Fibroblast of pulmonary artery (primary cell): ENCODE measurements at places on chromosomes 5 and 9.

GRCh38 chr5:163259495-163259894 is 177.9 kb upstream of the CCNG1 start:
- no peak for DNase-seq

DNA sequence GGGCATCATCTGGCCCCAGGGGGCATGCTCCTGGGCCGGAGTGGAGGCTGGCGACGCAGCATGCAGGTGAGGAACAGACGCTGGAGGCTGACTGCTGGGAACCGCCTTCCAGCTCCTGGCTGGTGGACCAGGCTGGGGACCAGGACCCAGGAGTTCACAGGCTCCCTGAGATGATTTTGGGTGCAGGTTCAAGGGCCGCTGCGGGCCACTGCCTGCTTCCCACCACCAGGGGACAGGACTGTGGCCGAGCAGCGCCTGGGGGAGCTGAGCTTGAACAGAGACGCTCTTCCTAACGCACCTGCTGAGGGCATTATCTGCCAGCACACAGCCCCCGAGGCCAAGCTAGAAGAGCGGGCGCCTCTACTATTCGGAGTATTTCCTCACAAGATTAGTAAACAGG is 132.1 kb upstream of the RAPGEF1 start:
- no peak for DNase-seq

- DNase-seq = no peak
Measured at GRCh38 chr5:84017523-84018172, 297.0 kb upstream of the HAPLN1 start.

DNA sequence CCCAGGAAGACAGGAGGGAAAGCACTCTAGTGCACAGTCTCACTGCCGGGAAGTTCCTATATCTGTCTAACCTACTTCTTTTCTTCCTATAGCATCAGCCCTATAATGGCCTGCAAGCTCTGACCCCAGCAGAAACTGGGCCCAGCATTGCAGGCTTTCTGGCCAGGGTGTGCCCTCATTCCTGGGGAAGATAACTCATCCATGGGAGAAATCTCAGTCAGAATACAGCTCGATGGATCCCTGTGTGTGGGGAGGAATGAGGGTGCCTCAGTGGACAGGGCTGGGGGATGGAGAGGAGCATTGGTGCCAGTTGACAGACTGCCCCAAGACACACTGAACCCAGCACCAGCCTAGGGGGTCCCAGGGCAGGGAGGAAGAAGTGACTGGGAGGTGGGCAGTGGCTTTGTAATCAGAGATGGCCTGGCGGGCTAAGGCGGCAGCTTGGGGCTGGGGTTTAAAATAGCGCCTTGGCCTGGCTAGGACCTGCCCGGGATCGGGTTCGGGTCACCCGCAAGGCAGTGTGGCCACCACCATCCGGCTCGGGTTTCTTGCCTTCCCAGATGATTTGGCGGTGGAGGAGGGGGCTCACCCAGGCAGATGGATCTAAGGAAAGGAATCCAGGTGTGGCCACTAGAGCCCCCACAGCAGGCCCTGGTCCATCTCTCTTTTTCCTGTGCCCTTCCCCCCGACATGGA is 7.6 kb upstream of the CXXC5 start:
- DNase-seq = no peak

DNA sequence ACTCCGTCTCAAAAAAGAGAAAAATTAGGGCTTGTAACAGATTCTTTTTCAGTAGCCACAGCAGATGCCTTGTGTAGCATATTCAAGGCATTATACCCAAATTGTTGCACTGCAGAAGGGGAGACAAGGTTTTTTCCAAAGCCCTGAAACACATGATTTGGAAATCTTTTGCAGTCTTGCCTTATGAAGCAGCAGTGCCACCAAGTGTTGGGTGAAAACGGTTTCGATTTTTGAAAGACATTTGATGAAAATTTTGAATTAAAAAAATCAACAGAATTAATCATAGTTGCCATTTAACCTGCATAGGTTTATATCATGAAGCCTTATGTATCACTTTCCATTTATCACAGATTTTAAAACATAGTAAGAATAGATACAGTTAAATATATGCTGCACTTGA is 479.5 kb downstream of the TAF11L14 start:
- peak; percentile 4 for DNase-seq

- no peak for DNase-seq
Measured at GRCh38 chr9:129879103-129879699, 43.9 kb downstream of the USP20 start.

DNA sequence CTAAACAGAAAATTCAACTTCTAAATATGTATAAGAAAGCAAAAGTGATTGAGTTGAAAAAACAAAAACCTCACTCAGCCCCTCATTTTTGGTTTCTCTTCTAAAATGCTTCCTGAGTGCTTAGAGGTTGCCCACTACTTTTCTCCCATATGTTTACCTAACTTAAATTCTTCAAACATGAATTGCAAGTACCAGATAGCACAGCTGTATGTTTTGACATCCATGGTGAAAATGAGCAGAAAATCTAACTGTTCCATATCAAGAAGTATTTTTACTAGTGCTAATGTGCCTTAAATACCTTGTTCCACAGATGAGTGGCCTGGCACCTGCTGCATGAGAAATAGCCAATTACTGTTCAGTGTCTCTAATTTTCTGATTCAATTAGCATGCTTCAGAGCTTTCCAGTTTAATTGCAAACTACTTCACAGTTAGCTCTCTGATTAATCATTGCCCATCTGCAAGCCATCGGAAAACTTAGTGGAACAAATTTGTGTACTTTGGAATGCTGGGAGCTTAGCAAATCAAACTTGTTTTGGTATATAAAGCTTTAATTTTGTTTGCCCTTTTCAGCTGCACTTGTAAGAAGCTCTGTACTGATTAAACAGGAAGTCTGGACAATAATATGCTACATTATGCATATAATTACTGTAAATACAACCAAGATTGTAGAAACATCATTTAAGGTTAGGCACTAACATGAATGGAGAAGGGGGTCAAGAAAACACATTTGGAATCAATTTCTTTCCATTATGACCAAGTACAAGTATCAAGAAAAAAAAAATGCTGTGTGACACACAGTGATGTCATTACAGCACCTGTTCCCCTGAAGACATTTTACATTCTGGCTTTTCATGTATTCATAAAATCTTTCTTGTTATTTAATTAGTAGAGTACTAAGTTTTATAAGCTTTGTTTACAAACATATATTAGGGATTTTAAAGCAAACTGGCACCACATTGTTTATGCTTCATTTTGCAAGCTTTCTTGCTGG is 65.6 kb downstream of the POU5F2 start:
- no peak for DNase-seq

DNA sequence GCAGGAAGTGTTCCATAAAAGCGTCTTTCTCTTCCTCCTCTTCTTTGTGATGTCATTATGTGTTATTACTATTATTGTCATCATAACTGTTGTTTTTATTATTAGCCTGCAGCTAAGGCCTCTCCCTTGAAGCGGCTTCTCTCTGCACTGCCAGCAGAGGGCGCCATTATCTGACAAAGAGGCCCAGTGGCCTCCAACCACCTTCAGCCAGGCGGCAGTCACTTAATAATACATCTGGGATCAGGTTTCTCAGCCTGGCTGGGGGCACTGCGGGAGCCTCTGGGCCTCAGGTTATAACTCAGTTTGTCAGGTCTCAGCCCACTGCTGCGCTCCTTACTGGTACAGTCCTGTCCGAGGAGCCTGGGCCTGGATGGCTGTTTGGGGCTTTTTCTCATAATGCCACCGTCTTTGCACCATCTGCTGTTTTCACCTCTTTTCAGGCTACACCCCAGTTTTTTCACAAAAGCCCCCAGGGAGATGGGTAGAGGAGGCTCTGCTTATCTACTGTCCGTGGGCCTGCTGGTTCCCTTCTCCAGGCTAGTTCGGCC is 281.9 kb downstream of the NSG2 start:
- peak; percentile 83 for DNase-seq

GRCh38 chr9:136723362-136723976 is 11.1 kb downstream of the DIPK1B start:
- no peak for DNase-seq

DNA sequence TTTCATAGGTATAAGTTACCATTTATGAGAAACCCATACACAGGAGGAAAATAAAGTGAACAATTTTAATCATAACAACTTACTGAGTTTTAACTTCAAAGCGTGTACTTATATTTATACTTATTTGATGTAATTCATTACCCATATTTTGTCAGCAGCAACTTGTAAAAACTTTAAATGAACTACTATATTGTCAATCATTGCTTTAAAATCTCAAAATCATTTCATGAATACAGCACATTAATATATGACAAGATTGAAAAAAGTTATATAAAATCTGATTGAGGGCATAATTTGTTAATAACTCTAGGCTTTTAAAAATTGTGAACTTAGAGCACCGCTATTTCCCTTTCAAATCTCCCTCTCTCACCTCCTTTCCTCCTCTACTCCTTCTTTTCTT is 573.1 kb downstream of the PDE4D start:
- no peak for DNase-seq

DNA sequence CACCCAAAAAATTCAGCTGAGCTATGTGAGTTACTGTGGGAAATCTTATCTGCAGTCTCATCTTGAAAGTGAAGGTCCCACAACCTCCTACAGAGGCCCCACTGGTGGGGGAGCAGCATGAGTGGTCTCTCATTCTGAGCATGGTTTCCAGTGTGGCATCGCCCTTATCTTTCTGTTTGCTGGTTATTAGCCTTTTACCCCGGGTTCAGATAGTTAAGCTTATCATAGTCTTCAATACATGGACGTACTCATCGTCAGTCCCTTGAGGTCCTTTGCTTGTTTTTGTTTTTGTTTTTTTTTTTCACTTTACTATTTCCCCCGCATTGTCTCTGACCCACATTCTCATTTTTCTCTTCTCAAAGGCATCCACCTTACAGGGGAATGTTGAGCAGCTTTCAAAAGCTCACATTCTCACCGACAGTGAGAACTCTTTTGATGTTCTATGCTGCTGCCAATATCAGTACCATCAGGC is 7.7 kb upstream of the HAVCR2 start:
- DNase-seq = no peak

DNA sequence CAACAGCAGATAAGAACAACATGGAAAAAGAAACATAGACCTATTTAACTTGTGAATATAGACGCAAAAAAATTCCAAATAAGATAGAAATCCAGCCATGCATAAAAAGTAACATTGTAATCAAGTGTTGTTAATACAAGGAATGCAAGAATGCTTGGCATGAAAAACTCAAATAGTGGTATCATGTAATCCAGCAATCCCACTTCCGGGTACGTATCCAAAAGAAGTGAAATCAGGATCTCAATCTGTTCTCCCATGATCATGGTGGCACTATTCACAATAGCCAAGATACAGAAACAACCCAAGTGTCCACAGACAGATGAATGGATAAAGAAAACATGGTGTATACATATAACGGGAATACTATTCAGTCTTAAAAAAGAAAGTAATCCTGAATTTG is 437.4 kb downstream of the ARHGEF28 start:
- DNase-seq = no peak

DNA sequence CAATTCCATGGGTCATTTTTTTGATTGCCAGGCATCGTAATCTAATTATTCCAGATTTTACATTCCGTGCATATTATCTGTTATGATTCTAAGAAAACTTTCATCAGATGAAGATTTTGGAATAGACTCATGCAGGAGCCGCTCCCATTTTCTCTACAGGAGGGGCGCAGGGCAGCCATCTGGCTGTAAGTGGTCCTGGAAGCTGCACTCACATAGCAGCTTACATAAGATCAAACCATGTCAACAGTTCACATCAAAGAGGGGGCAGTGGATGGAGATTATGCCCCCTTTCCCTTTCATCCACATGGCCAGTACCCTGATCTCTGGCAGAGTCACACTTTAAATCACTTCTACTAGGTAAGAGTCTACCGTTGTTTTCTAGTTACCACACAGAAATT is 73.3 kb upstream of the PCA3 start:
- DNase-seq = no peak

GRCh38 chr9:124831642-124832364 is 21.5 kb upstream of the WDR38 start:
- no peak for DNase-seq

DNA sequence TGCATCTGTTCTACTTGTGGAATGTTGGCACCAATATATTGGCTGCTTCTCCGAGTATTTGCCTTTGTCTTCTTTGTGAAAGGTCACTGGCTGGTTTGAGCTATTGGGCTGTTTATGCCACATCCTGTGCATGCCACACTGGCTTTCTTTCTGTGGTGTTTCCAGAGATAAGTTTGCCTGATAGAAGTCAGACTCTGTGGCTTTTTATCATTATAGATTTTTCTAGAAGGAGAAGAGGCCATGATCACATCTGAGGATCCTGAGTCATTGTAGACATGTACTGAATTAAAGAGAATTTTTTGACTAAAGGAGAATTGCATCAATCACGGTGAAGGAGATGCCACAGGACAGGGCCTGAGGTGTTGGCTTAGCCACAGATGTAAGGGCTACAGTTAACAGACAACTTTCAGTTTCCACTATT is 26.5 kb upstream of the CDKN2B start:
- DNase-seq = no peak

DNA sequence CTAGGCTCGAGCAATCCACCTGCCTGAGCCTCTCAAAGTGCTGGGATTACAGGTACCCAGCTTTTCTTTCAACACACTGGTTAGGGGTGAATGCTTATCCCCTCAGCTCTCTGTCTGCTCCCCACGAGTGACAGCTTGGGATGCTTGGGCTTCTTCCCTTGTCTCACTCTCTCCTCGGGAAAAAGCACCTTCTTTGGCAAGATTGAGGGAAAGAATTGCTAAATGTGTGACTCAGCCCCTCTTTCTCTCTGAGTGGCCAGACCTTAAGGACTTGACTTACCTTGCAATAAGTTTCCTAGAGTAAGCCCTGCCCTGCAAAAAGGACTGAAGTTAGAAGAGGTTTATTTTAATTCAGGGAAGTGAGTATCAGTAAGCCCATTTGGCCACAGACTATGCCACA is 68.1 kb upstream of the ERBIN start:
- DNase-seq = peak; percentile 33

DNA sequence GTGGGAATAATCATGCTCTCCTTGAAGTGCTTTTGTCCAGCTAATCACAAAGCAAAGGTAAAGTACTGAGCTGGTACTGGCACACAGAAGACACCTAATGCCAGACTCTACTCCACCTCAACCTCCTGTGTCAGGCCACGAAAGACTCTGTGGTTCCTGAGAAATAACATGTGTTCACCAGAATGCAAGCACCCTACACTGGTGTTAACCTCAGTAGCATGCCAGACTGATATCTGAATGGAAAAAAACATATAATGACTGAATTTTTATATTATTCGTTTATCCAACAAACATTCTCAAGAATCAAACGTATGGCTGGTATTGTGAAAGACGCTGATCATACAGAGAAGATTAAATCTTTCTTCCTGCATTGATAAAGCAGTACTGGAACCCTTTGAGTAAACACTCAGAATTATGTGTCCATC is 97.1 kb upstream of the IFNE start:
- peak; percentile 22 for DNase-seq

DNA sequence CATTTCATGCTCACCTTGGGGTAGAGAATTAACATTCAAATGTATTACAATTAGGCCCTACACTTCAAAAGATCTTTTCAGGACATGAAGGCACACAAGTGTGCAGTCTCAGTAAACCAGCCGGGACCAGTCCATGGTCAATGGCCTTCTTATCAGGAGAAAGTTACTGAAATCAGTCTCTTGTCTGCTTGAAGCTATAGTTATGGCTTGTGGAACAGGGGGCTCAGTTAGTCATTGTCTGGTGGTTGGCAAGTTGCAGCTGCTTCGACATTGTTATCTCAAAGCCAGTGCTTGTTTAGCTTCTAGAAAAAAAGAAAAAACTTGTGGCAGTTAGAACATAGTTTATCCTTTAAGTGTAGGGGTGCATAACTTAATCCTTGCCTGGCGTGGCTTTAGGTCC is 213.1 kb upstream of the ACO1 start:
- DNase-seq = no peak
